ENCODE measurements at places on chromosomes 5 and 9.

- DNase-seq = no peak
These were observed 43.3 kb downstream of the RPS23 start for GRCh38 chr5:82234885-82235284.

GRCh38 chr5:131272724-131273123, 8.9 kb downstream of the CDC42SE2 start:
- DNase-seq = no peak

GRCh38 chr5:151014680-151015343, 5.6 kb upstream of the GPX3 start:
- no peak for DNase-seq

- DNase-seq = no peak
These were observed 49.1 kb downstream of the ADCY2 start for GRCh38 chr5:7445068-7445467.

GRCh38 chr9:86350006-86350760, 4.0 kb downstream of the TUT7 start:
- no peak for DNase-seq

DNA sequence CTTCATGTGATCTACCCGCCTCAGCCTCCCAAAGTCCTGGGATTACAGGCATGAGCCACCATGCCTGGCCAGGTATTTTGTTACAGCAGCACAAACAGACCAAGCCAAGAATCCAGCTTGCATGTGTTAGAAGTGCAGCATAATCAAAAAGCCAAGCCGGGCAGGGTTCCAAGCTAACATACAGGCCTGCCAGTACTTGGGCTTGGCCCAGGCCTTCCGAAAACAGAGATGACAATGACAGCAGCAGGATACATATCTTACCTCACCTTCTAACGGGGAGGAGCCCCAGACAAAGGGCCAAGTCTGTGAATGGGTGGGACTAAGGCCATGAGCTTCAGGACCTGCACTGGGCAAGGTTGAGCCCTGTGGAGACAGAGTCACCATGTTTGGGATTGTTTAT, 91.4 kb upstream of the ZNF462 start:
- DNase-seq = no peak
